ENCODE measurements at places on chromosomes 5 and 9. TPM values are rescaled to one million over a fixed set of nuclear protein-coding genes. Genes with fewer than 3 reads are reported as not detected.

DNA sequence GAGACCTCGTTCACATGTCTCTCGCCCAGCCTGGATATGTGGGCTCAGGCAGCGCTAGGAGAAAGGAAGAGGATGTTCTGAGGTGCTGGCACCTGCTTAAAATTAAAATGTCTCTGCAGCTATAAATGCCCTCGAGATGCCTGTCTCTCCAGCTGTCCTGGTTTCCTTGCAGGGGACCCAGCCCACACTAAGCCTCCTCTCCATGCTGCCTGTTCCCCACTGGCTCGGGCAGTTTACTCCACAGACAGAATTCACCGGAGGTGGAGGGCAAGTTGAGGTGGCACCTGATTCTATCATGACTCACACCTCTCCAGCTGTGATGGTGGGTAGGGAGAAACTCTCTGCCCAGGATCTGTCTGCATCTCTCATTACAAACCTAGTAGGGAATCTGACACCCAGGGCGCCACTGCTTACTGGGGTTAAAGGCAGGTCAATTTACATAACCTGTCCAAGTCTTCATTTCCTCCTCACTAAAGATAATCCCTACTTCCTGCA is 420.9 kb downstream of the SPOCK1 start:
- H3K36me3 ChIP-seq, result no peaks in the 10 kb centered on the region
- no peak overlapping the region for H3K27ac ChIP-seq
- no peaks in the 10 kb centered on the region for H3K27me3 ChIP-seq
- H3K4me3 ChIP-seq, result no peak overlapping the region
- DNase-seq, result no peak

DNA sequence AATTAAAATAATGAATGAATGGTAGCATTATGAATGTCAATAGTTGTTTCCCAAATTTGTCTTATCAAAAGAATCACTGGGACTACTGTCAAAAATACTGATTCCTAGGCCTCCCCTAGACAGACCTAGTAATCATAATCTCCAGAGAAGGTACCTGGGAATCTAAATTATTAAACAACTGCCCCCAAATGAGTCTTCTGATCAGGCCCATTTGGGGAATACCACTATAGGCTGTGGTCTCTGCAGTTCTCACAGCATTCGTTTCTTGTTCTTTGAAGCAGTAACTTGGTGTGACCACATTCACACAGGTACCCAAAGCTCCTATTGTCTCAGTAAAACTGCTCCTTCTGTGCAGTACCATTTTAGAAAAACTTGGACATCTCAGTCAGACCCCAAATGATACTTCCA is 230.9 kb downstream of the PIK3R1 start:
- H3K27ac ChIP-seq, result no peak overlapping the region
- H3K4me3 ChIP-seq, result no peak overlapping the region
- H3K4me1 ChIP-seq, result peaks cover 18% of the 10 kb centered on the region
- no peaks in the 10 kb centered on the region for H3K27me3 ChIP-seq
- no peaks in the 10 kb centered on the region for H3K36me3 ChIP-seq

GRCh38 chr5:137144656-137145055 is 354.5 kb downstream of the SPOCK1 start:
- DNase-seq, result no peak
- H3K27ac ChIP-seq, result peak overlapping the region; percentile 93
- H3K4me3 ChIP-seq, result no peak overlapping the region
- H3K27me3 ChIP-seq, result peaks cover 7% of the 10 kb centered on the region
- no peaks in the 10 kb centered on the region for H3K36me3 ChIP-seq

DNA sequence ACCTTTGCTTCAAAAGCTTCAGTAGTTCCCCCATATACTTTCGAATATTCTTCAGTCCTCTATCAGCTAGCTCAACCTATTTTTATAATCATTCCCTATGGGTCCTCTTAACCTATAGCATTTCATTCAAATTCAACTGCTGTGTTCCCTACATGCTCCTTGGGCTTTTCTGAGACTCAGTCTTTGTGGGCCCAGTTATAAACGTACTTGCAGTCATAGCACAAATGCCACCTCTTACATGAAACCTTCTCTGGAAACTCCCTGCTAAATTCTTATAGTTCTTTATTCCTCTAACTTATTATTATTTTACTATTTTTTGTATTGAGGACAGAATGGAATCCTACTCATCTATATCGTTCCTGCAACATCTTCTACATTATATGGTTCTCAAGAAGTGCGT is 24.7 kb downstream of the MLANA start:
- H3K36me3 ChIP-seq, result peaks cover 12% of the 10 kb centered on the region
- H3K27me3 ChIP-seq, result no peaks in the 10 kb centered on the region
- H3K27ac ChIP-seq, result no peak overlapping the region
- no peak for DNase-seq
- peaks cover 11% of the 10 kb centered on the region for H3K4me1 ChIP-seq

- no peak overlapping the region for H3K4me3 ChIP-seq
- H3K27me3 ChIP-seq, result no peaks in the 10 kb centered on the region
- no peak overlapping the region for H3K27ac ChIP-seq
- no peak for DNase-seq
- no peaks in the 10 kb centered on the region for H3K4me1 ChIP-seq
Measured at GRCh38 chr5:92678640-92679039, 902.4 kb downstream of the NR2F1-AS1 start.

- no peak for DNase-seq
- peaks cover 48% of the 10 kb centered on the region for H3K36me3 ChIP-seq
- no peak overlapping the region for H3K27ac ChIP-seq
Measured at GRCh38 chr9:125961072-125961471, 213.9 kb downstream of the PBX3 start.

DNA sequence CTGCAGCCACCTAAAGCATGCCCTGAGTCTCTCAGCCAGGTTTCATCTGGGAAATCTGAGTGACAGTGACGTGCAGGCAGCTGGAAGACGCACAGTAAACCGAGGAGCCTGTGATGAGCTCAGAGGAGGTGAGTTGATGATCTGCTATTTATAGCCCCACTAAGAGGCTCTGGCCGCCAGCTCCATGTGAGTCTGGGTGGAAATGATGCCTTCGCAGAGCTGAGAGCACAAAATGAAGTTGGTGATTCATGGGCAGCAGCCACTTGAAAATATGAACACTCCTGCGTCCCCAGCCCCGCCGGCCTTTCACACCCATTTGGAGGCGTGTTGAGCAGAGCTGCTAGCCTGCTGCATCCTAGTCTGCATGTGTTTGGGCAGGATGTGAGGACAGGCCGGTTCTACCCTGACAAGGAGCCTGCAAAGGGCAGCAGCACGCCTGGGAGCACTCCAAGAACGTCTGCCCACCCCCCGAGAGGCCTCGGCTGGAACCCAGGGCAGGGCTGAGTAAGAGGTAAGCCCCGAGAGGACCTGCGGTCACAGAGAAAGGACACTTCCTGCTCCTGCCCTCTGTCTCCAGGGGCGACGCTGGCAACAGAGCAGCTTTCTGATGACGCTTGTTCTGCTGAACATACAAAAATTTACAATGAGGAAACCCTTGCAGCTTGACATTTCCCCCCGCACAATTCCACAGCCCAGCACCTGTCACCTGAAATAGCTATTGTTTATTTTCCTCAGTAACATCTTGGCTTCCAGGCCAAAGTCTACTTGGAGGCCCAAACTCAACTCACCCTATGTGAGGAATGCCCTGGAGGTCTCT is 25.1 kb upstream of the CDKN2AIPNL start:
- H3K4me3 ChIP-seq, result peak overlapping the region; percentile 71
- peak overlapping the region; percentile 98 for H3K27ac ChIP-seq
- no peaks in the 10 kb centered on the region for H3K36me3 ChIP-seq
- DNase-seq, result peak; percentile 97

GRCh38 chr9:135455401-135456030 is 24.1 kb upstream of the PPP1R26 start:
- H3K4me3 ChIP-seq, result no peak overlapping the region
- H3K36me3 ChIP-seq, result no peaks in the 10 kb centered on the region
- no peaks in the 10 kb centered on the region for H3K4me1 ChIP-seq
- no peak overlapping the region for H3K27ac ChIP-seq
- peaks cover 31% of the 10 kb centered on the region for H3K27me3 ChIP-seq

DNA sequence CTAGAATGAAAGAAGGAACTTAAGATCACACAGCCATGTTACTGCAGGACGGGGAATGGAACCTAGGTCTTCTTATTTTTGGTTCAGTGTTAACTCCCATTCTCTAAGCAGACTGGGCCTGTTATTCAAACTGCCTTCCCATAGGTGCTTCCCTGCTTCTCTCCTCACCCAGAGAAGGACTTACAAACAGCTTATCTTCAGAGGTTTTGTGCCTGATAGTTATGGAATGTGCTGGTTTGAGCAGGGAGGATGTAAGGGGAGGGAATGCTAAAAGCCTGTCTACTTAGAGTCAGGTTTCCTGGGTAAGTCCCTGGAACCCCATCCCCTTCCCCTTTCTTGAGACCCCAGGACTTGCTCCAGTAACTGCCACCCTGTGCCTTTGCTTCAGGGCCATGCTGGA is 4.2 kb upstream of the PSMD5 start:
- H3K27ac ChIP-seq, result no peak overlapping the region
- peaks cover 2% of the 10 kb centered on the region for H3K27me3 ChIP-seq
- no peak for DNase-seq
- peaks cover 15% of the 10 kb centered on the region for H3K36me3 ChIP-seq
- peaks cover 27% of the 10 kb centered on the region for H3K4me1 ChIP-seq

- no peak overlapping the region for H3K4me3 ChIP-seq
- peaks cover 4% of the 10 kb centered on the region for H3K27me3 ChIP-seq
- no peak for DNase-seq
- peaks cover 20% of the 10 kb centered on the region for H3K4me1 ChIP-seq
- H3K36me3 ChIP-seq, result no peaks in the 10 kb centered on the region
Measured at GRCh38 chr5:153486771-153487170, 3.7 kb upstream of the GRIA1 start.

DNA sequence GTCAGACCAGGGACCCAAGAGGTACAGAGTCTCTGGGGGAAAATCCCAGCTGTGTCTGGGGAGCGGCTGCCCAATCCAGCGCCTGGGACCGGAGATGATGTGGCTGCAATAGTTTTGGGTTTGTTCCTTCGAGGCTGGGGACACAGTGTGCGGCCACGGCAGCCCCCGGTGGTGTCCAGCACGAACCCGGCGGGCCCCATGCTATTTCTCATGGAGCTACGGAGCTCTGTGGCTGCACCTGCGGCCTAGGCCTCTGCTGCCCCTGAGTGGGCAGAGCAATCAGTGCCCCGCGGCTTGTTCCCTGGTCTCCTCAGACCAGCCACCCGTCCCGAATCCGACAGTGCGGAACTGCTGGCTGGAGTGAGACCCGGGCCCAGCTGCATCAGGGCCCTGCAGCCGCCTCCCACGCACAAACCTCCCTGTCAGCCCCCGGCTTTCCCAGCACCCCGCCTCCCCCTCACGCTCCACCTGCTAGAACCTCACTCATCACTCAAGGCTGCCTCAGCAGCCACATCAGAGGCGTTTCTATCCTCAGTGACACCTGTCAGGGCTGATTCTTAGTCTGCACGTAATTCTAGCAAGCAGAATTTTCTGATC is 29.0 kb downstream of the SARDH start:
- peaks cover 14% of the 10 kb centered on the region for H3K4me1 ChIP-seq
- peak overlapping the region; percentile 18 for H3K27ac ChIP-seq
- H3K4me3 ChIP-seq, result no peak overlapping the region
- DNase-seq, result no peak
- H3K36me3 ChIP-seq, result no peaks in the 10 kb centered on the region
- peaks cover 16% of the 10 kb centered on the region for H3K27me3 ChIP-seq

The SLC36A2 gene
- total RNA-seq, result not detected

The EPB41L4A gene
- total RNA-seq, result not detected

The RORB gene
- not detected for total RNA-seq
